GM04503 (cell line): ENCODE measurements at places on chromosomes 6 and 20.

GRCh38 chr6:53413326-53413725 is 64.6 kb upstream of the ELOVL5 start:
- no peak for DNase-seq

- DNase-seq: no peak
Observed at GRCh38 chr6:138656364-138657064, 117.1 kb upstream of the CCDC28A start.

- DNase-seq: no peak
Observed at GRCh38 chr6:158892266-158892665, 73.1 kb upstream of the EZR start.

DNA sequence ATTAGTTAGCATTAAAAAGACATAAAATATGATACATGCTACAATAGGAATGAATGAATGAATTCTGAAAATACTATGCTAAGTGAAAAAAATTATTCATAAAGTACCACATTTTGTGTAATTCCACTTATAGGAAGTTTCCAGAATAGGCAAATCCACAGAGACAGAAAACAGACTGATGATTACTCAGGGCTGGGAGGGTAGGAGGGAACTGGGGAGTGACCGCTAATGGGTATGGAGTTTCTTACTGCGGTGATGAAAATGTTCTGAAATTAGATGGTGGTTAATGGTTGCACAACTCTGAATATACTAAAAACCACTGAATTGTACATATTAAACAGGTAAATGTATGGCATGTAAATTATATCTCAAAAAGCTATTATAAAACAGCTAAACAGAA is 22.6 kb downstream of the FERMT1 start:
- DNase-seq: no peak

DNA sequence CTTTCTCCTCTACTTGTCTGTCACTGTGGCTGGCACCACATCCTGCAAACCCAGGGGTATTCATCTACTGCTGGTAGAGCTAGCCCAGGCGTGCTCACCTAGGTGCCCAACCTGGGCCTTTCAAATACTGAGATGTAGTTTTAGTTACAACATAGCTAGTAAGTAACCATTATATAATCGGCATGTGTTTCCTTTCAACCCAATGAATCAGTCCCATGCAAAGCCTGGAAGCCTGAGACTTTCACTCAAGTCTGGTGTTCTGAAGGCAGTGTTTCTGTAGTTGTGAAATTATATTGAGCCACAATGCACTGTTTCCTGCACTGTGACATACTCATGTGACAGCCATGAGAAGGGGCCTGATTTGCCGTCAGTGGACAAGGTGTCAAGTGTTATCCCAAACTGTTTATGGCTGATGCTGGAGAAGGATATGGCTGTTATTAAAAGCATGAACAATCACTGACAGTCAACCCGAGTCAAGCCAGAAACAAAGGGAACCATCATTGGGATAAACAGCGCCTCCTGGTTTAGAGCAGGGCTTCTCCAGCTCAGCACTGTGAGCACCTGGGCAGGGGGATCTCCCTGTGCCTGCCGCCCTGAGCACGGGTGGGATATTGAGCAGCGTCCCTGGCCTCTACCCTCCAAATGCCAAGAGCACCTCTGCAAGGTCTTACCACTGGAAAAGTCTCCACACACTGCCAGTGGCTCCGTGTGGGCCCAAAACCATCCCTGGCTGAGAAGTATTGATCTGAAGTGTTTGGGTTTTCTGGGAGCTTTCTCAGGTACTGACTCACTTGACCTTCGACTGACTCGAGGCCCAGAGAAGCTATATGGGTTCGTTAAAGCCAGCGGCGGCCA is 1.6 kb downstream of the PSMA7 start:
- DNase-seq: no peak

DNA sequence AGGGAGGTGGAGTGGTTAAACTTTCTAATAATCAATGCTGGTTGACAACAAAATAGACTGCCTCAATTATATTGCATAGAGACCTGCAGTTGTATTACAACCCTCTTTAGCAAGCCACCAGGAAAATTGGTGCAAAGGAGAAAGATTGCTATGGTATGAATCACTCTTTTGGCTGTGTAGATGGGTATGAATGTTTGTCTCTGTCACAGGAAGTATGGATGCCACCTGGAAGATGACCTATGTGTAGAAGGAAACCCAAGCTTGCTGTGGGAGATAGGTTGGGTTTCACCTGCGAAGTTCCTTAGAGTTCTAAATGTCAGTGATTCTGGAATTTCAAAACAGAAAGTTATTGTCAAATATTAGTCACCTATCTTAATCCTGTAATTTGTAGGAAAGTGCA is 134.6 kb downstream of the SOBP start:
- no peak for DNase-seq

DNA sequence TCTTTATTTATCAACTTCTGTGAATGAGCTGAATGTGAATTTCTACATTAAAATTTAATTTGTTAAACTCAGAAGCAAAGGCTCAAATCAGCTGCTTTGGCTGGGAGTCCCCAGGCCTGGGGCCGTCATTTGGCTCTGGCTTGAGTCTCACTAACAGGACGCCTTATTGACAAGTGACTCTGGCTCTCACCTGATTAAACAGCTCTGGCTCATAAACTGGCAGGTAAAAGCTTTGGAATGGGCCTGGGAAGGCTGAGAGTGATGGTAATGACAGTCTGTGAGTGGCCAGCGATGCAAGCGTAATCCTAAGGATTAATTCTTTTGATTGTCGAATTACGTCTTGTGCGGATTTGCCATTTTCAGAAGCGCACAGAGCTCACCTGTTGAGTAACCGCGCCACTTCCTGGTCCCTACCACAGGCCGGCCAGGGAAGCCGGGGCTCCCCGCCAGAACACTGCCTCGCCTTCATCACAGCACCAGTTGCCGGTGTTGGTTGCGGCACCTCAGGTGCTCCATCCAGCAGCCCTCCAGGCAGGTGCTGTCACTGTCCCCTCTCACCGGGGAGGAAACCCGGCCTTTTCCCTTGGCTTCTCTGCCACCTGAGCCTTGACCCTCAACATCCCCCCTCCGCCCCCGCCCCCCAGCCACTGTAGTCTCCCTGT is 110.7 kb downstream of the ZDHHC14 start:
- DNase-seq: no peak

DNA sequence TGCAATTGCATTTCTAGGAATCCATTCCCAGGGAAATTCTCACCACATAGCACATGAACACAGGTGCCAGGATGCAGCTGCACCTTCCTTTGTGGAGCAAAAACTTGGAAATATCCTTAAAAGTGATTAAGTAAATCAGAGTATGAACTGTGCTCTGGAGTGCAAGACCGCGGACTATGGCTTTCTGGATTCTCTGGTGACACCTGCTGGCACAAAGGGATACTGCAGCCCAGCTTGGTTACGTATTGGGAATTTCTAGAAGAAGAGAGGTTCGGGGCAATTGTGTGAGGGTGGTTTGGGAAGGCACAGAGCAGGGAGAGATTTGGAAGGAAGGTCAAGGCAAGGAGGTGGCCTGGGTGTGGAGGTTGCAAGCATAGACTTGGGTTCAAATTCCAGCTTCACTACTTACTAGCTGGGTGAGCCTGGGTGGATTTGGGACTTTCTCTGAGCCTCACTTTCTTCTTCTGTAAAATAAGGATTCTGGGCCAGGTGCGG is 15.9 kb upstream of the PEDS1 start:
- DNase-seq: no peak

- DNase-seq: no peak
Observed at GRCh38 chr6:42269553-42269952, 51.9 kb upstream of the MRPS10 start.

DNA sequence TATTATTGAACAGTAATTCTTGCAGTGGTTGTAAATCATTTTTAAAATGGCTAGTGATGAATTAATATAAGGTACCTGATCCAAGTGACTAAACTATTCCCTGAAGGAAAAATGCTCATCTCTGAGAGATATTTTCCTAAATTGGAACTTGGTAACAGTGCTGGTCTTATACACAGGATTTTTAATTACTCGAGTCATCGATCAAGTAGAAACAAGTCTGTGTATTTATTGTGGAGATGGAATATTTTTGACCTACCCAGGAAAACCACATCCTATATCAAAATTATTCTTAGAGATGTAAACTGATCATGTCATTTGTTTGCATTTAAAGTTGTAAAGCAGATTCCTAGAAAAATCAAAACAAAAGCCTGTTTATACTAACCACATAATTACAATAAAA is 166.9 kb downstream of the MOXD1 start:
- no peak for DNase-seq

GRCh38 chr20:8735674-8736073 is 333.2 kb upstream of the PLCB4 start:
- no peak for DNase-seq

DNA sequence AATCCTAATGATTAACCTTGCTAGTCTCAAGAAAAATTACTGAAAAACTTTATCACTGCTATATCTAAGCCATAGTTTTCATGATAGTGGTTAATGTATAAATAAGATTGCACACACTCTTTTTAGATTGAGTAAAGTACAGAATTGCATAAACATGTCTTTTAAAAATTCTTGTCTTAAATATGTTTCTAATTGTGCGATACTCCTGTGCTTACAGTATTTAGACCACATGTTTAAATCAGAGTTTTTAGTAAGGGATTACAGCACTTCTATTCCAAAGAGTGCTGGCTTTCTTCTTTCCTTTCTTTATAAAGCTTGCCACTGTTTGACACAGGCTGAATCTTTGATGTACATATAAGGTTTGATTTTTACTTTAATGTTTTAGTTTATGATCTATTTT is 36.8 kb upstream of the RGS17 start:
- no peak for DNase-seq

GRCh38 chr6:31865205-31866118 is 2.8 kb upstream of the NEU1 start:
- no peak for DNase-seq

DNA sequence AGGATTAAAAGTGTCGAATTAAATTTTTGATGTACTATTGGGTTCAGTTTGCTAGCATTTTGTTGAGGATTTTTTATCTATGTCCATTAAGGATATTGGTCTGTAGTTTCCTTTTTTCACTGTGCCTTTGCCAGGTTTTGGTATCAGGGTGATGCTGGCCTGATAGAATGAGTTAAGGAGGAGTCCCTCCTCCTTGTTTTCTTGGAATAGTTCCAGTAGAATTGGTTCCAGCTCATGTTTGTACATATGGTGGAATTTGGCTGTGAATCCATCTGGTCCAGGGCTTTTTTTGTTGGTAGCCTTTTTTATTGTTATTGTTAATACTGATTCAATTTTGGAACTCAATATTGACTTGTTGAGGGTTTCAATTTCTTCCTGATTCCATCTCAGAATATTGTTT is 141.8 kb downstream of the SIM1 start:
- no peak for DNase-seq

DNA sequence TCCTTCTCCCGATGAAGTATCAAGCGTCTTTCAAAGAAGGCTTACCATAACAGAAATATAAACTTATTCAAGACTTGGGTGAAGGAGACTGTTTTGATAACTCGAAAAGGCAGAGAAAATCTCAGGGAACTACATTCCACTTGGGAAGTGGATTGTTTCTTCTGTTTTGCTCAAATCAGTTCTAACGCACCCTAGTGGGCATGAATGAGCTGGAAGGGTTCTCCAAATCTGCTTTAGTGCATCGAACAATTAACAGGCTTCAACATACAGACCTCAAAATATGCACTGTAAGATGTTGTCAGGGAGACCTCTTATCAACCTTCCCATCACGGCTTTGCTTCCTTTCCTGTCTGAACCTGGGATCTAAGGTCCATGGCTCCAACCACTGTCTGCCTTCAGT is 392.5 kb downstream of the CD83 start:
- DNase-seq: no peak

- peak; percentile 27 for DNase-seq
Observed at GRCh38 chr20:34402461-34402860, 39.4 kb downstream of the ITCH start.

DNA sequence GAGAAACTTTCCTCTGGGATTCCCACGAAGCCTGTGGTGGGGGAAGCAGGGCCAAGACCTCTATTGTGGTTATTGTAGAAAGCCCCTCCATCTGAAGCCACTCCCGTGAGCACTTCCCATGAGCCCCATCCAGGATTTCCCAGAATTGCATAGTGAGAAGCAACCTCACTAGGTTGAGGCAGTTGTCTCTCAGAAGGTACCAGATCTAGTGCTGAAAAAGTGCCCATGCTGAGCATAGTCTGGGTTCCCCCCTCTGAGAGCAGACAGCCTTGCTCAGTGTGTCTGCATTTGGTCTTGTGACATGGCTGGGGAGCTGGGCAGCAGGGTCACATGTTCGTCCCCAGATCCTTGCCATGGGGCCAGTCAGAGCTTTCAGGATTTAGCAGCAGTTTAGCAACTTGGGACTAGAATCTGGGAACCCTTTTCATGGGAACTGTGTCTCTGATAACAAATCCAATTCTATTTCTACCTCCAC is 38.6 kb downstream of the SLC9A8 start:
- DNase-seq: no peak

DNA sequence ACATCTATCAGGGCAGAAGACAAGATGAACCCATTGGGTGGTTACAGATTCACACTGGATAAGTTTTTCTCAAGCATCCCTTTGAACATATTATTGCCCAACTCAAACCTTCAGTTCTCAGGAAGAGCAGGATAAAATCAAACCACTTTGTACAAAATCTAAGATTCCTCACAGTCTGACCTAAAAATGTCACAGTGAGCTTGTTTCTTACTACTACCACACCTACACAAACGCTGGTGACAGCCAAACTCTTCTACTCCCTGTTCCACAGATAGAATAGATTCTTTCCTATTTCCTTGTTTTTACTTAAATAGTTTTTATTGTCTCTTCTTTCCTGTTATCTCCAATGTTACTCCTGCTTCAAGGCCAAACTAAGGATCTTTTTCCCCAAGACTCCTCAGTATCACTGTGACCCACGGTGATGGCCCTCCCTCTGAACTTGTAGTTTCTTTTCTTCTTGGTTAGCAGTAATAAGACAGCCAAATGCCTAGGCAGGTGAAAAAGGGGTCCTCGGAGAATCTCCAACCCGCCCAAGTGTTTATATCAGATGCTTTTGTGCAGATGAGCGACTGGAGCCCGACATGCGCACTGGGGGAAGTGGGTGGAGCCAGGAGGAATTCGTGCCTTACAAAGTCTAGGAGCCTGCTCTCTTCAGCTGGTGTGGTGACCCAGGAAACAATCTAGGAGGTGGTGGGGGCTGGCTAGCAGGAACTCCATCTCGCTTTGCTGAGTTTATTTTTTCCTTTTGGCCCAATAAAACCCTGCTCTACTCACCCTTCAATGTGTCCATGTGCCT is 53.4 kb downstream of the SEL1L2 start:
- no peak for DNase-seq

GRCh38 chr6:144123836-144124235 is 26.5 kb upstream of the STX11 start:
- DNase-seq: no peak
